ENCODE measurements at places on chromosomes 3 and 15.

DNA sequence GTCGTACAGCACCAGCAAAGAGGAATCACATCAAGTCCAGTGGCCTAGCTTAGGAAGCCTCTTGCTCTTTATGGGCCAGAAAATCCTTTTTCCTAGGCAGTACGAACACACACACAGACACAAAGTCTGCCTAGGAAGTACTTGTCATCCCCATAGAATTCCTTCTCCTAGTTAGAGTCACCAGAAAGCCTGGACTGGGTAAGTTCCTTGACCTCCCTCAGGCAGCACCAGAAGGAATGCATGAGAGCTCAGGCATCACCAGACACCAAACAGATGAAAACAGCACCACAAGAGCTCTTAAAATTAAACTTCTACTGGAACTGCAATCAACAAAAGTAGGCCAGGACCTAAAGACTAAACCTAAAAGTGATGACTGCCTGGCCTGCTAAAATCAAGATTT is 192.9 kb upstream of the CCDC54 start:
- no peak for DNase-seq

GRCh38 chr3:171284308-171285075 is 175.7 kb downstream of the TNIK start:
- DNase-seq, result peak; percentile 87

DNA sequence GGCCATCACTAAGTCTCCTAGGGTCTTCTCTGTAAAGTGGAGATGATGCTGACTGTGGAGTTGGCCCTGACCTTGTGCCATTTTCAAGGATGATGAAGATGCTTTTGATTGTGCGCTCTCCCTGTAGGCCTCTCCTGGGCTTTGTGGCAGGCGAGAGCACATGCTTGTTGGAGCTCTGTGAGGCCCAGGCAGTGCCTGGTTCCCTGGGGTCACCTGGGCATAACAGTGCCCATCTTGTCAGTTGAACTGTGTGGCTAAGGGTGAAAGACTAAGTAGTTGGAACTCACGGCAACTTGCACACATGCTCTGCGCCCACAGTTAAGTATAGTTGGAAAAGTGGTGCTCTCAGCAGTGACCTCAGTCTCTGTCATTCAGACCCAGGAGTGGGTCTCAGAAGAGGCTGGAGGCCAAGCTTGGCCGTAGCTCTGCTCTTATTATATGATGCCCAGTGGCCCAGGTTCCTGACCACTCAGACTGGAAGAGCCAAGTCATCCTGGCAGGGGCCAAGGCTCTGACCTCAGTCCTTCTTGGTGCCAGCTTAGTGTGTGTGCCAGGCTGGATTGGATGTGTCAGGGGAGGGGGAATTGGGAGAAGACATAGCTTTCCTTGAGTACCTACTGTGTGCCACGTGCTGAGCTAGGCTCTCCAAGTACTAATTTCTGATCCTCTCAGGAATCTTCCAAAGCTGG is 154.6 kb downstream of the EEFSEC start:
- no peak for DNase-seq

DNA sequence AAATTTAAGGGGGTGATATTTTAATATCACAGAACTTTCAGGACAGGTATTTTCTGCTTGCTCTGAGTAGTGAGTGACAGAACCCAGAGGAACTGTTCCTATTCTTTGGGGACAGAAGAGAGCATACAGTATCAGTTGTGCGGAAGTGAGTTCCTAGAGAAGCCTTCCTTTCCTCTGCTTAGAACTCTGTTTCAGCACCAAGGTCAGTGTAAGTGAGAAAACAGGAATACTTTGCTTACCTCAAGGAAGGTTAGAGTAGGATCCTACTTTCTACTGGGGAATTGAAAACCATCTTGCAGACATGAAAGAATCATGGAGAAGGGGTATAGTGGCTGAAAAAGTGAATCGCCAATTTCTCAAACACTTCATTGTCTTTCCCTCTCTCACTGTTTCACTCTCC is 542.4 kb downstream of the SQOR start:
- DNase-seq, result no peak

- DNase-seq, result no peak
These were observed 81.2 kb downstream of the SCAPER start for GRCh38 chr15:76823890-76824289.

DNA sequence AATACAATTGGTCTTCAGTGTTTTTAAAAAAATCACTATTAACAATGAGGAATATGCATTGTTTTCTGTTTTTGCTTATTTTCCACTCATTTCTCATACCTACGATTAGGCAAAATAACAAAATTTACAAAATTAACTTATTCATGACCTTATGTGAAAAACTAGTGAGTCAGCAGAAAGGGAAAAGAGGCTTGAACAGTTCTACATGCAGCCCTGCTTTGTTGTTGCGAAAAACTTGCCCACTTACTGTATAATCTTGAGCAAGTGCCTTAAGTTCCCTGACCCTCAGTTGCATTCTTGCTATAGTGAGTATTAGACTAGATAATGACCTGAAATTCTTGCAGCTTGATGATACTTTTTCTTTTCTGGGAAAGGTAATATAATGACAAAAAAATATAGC is 551.1 kb upstream of the BCHE start:
- DNase-seq, result no peak

- DNase-seq, result no peak
These were observed 65.0 kb downstream of the TRIM69 start for GRCh38 chr15:44801364-44801763.

DNA sequence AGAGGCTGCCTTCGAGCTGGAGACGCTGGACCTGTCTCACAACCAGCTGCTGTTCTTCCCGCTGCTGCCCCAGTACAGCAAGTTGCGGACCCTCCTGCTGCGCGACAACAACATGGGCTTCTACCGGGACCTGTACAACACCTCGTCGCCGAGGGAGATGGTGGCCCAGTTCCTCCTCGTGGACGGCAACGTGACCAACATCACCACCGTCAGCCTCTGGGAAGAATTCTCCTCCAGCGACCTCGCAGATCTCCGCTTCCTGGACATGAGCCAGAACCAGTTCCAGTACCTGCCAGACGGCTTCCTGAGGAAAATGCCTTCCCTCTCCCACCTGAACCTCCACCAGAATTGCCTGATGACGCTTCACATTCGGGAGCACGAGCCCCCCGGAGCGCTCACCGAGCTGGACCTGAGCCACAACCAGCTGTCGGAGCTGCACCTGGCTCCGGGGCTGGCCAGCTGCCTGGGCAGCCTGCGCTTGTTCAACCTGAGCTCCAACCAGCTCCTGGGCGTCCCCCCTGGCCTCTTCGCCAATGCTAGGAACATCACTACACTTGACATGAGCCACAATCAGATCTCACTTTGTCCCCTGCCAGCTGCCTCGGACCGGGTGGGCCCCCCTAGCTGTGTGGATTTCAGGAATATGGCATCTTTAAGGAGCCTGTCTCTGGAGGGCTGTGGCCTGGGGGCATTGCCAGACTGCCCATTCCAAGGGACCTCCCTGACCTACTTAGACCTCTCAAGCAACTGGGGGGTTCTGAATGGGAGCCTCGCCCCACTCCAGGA is 21.1 kb downstream of the NRROS start:
- no peak for DNase-seq

- peak; percentile 71 for DNase-seq
These were observed 1233.1 kb downstream of the OTOL1 start for GRCh38 chr3:162729686-162730085.

GRCh38 chr3:120048355-120049041 is 45.7 kb downstream of the GSK3B start:
- DNase-seq, result no peak

GRCh38 chr3:98877132-98877531 is 24.4 kb downstream of the DCBLD2 start:
- no peak for DNase-seq

GRCh38 chr3:24287755-24288450 is 206.7 kb downstream of the THRB start:
- no peak for DNase-seq

- DNase-seq, result no peak
These were observed 97.7 kb upstream of the ATP2B2 start for GRCh38 chr3:10602769-10603768.

DNA sequence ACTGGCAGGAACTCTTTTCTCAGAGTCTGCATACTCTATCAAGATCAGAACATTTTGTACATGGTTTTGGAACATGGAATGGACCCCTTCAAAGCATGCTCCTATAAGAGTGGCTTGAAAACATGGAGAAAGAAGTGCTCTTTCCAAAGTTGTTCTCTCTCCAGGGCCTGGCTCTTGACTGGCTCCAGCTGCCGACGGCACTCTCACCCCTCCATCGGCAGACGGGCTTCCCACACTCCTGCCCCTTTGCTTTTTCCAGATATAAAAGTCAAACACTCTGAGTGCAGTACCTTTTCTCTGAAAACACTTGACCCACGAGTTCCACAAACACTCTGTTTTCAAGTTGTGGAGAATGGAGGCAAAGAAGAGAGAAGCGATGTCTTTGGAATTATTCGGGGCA is 72.5 kb upstream of the ONECUT1 start:
- DNase-seq, result no peak
